ENCODE measurements at places on chromosomes 3 and 15.

DNA sequence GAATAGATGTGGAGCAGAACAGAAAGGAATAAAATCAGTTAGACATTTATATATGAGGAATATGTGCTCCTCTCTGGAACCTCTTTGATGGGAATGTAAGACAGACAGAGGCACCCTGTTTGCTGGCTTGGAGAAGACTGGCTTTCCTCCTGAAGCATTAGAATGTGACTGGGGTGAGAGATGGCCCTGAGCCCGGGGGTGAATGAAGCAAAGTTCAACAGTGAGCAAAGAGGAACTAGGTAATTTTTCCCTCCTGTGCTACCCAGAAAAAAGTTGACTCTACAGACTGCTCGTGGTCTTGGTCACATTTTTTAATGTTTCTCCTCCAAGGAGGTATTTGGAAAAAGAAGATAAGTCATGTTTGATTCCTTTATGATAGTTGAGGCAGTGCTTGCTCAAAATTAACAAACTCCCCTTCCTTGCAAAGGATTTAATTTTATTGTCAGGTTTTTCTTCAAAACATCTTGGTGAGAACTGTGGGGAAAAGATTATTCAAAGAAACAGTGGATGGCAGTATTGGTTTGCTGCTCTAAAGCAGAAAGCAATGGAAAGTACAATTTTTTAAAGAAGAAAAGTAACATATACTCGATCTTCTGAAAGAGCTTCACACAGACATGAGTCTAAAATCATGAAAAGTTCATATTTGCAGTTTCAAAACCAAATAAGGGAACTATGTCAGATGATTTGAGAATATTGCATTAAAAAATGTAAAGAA is 370.4 kb upstream of the CDIN1 start:
- DNase-seq: no peak

GRCh38 chr15:77553257-77553656 is 79.5 kb downstream of the LINGO1 start:
- no peak for DNase-seq

DNA sequence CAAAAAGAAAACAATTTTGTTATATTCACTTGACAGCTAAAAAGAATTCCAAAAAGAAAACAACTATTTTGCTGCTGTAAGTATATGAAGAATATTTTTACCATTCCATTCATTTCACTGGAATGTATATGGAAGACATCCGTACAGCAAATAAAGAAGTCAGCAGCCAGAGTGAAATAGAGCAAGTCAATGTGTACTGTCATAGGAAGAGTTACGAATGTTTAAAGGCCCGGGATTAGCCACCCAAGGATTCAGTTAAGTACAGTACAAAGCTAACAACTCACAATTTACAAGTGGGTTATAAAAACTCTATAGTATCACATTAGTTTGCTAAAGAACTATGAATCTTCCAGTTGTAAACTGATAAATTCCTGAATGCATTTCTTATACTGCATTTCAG is 14.4 kb upstream of the XXYLT1 start:
- no peak for DNase-seq

GRCh38 chr3:192863091-192863420 is 54.6 kb downstream of the MB21D2 start:
- no peak for DNase-seq

DNA sequence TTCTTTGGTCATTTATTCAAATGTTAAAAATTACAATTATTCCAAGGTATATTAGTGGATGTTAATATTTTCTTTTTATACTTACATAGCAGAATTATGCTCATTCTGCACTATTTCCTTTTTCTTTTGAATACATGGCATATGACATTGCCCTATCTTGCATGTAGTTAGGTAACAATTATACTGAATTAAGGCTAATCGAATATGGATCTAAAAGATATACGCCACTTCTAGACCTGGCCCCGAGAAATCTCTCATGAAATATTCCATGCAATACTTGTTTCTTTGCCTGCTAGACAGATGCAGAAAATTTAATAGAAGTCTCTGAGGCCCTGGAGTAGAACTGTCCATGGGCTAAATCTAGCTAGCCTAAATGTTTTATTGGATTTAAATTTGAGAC is 493.4 kb downstream of the OTOL1 start:
- DNase-seq: no peak

DNA sequence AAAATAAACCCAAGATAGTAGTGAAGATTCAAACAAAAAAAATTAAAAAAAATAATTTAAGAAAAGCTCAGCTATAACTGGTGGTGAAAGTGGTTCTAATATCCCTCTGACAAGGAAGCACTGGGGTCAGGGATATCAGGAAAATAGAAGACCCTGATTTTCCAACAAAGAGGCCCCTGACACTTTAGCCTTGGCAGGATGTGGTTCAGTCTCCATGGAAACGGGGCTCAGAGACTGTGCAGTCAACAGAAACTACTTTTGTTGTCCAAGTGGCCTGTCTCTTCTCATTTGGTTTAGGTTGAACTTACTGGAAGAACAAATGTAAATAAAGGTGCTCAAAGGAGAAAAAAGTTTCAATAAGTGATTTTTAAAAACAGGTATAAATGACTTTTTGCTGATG is 27.2 kb downstream of the INTS14 start:
- peak; percentile 14 for DNase-seq

GRCh38 chr3:120850381-120851295 is 57.4 kb upstream of the STXBP5L start:
- no peak for DNase-seq

DNA sequence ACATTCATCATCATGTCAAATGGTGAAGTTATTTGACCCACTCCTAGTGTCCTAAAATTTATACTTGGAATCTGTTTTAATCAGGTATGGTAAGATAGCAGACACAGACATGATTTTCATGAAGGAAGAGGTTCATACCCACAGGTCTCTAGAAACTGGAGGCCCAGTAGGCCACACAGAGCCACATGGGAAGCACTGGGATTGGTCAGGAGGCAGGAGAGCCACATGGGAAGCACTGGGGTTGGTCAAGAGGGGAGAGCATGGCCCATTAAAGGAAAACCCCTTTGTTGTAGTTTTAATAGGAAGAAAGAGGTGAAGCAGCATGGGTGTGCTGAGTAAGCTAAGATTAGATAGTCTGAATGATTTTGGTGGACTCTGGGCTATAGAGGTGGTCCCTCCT is 356.9 kb downstream of the MFSD1 start:
- DNase-seq: no peak

- no peak for DNase-seq
These were observed 684 bp downstream of the TNFAIP8L3 start for GRCh38 chr15:51093839-51094605.
